ENCODE measurements at places on chromosomes 1 and 21.

DNA sequence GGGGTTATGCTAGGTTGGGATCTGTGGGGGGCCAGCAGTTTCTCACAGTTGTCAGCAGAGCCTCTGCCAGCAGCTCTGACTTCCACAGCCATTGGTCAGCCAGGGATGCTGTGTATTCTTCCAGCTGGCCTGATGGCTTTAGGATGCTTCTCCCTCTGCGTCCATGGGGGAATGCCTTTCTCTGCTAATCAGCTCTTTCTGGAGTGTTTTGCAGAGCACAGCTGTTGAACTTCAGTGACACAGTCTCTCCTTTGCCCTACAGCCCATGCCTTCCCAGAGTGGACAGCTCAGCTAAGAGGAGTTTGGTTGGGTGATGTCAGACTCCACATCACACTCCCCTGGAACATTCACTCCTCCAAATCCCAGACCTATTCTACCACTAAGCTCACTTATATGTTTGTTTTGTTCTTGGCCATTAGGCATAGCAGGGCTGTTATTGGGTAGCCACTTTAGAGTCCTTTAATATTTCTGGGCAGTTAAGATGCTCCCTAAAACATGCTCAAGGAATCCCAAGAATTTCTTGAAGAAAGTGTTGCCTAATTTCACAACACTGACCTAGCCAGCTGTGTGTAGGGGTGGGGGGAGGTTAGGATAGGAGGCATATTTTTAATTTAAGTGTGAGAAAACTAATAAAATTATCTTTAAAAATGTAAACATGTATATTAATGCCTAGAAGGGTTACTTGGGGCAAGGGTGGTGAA lies 75.3 kb upstream of the KIAA0040 start:
- no peak for DNase-seq

GRCh38 chr21:43902441-43902840 lies 37.4 kb downstream of the AGPAT3 start:
- DNase-seq = no peak

DNA sequence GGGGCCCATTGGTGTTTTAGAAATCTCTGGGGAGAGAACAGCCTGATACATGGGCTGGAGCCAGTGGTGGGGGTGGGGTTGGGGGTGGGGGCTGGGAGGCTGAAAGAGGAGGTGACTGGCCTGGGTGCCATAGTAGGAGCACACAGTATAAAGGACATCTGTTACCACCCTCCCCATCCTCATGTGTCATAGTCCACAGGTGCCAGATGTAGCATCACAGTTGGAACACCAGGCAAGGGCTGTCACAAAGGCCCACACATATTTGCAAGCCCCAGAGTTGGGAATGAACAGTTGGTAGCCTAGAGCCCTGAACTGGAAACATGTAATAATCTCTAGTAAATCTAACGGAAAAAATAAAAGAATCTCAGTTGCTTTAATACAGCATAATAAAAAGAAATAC lies 55.1 kb upstream of the CR2 start:
- no peak for DNase-seq

- DNase-seq = no peak
Observed at GRCh38 chr1:153397924-153398651, 7.2 kb upstream of the S100A8 start.

GRCh38 chr1:5645929-5646328 lies 346.3 kb downstream of the NPHP4 start:
- no peak for DNase-seq

- DNase-seq = no peak
Observed at GRCh38 chr21:41815652-41816582, 49.1 kb upstream of the RIPK4 start.

DNA sequence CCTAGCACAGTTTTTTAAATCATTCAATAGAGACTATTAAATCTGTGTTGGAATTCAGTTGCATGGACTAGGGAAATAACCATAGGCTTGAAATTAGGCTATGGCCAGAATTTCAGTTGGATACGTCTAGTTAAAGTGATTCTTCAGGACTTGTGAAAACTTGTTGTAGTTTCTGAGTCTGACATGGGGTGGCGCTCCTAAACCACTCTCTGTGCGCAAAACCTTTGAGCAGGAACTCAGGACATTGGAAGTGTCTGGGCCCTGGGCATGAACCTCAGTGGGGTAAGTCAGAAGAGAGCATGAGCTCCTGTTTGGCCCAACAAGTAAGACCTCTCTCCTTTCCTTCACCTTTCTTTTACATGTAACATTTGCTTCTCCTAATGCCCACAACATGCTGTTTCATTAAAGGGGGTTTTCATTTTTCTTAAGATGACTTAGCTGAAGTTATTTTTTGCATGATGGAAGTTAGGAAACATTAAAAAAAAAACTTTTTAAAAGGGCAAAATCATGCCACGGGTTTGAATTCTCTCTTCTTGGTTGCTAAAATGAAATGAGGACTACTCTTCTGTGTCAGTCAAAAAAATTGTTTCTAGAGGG lies 17.1 kb upstream of the CCDC190 start:
- DNase-seq = no peak

DNA sequence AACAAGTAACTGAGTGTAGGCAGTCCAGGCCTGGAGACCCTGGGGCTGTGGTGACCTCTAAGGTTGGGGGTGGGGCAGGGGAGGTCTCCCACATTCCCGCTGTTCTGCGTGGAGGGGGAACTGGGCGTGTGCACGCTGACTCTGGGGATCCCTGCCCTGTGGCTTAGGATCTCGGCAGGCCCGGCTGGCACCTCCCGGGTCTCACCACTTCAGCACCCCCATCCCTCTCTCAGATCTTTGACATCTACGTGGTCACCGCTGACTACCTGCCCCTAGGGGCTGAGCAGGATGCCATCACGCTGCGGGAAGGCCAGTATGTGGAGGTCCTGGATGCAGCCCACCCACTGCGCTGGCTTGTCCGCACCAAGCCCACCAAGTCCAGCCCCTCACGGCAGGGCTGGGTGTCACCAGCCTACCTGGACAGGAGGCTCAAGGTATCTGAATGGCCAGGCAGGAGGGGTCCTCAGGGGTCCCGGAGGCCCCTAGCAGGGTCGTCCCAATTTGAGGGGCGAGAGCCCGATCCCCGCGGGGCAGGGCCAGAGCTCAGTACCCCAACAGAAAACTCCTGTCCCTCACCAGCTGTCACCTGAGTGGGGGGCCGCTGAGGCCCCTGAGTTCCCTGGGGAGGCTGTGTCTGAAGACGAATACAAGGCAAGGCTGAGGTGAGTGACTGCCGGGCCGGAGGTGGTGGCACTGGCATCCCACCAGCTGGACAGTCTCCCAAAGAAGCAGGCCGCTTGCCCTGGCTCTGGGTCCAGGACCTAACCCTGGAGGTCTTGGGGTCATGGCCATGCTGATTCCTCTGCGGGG lies 68.7 kb downstream of the TRIM11 start:
- no peak for DNase-seq

GRCh38 chr1:30272277-30273020 lies 450.9 kb downstream of the MATN1 start:
- no peak for DNase-seq

DNA sequence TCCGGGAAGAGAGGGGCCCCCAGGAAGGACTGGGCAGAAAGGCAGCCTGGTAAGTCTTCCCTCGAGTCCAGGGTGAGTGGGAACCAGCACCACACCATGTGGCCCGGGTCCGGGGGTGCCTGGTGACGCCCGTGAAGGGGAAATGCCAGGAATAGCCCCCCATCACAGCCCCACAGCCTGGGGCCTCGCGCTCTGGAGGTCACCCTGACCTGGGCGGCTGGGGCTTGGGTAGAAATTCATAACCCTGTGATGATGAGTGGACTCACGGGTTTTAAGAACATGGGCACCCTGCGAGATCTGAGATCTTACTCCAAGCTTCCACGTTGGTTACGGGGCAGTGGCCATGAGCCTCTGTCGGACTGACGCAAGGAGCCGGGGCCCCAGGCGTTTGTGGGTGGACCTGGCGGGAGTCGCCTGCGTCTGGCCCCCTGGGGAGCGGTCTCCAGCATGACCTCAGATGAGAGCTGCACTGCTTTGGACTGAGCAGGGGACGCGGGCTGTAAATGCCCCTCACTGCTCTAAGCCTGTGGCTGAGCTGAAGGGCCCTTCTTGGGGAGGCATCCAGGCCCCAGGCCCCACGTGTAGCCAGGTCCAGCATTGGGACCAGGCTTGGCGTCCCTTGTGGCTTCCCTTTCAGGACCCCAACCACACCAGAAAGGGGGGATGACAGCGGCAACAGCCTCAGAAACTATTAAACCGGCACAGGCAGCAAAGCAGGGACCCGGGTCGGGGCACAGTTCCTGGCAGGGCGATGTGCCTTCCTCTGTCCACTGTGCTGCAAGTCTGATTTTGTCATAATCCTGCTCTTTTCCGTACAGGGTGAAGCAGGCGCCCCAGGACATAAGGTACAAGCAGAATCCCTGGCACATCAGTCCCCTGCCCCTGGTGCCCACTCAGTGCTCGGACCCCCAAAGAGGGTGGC lies 60.0 kb downstream of the SLC19A1 start:
- no peak for DNase-seq

DNA sequence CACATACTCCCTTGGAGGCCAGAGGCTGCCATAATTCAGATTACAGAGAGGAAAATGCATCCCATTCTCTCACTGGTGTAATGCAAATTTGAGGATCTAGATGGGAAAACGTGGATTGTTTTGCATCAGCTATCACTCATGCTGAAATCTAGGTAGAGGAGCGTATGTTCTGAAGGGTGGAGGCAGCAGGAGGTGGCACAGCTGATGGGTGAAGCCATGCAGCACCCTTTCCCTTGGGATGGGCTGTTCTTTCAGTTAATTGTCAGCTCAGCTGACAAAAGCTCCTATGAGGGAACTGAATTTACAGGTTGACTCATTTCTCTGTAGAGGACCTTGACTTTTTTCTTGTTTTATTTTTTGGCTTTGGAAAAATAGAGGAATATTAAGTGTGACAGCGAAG lies 41.8 kb downstream of the CAMTA1 start:
- DNase-seq = no peak

DNA sequence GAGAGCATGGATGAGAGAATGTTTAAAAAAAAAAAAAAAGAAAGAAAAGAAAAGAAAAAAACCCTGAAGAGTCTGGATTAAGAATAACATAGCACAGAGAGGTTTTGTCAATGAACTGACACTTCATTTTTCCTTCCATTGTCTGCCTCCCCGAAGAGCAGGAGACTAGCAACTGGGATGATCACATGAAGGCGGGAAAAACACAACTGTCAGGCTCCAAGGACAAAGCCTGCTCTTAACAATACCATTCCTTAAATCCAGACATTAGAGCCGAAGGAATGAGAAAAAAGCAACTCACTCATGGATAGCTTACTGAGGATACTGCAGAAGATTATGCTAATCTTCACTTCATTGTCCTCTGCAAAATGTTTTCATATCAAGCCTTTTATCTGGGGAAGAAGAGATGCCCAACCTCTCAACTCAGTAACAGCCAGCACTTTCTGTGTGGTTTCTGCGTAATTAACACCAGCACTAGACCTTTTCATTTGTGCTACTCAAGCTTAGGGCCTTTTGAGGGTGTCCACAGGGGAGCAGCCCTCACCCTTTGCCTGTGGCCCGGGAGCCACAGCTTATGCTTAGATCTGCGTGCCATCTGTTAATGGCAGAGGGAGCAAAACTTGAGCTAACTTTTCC lies 182.3 kb downstream of the BARHL2 start:
- DNase-seq = no peak

GRCh38 chr1:11990303-11991032 lies 10.2 kb downstream of the MFN2 start:
- DNase-seq = no peak

GRCh38 chr1:185353124-185353523 lies 36.1 kb upstream of the IVNS1ABP start:
- DNase-seq = no peak

DNA sequence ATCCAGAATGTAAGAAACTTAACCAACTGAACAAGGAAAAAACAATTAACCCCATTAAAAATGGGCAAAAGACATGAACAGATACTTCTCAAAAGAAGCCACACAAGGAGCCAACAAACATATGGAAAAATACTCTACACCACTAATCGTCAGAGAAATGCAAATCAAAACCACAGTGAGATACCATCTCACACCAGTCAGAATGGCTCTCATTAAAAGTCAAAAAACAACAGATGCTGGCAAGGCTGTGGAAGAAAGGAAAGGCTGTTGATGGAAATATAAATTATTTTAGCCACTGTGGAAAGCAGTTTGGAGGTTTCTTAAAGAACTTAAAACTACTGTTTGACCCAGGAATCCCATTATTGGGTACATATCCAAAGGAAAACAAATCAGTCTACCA lies 51.2 kb downstream of the RGS4 start:
- DNase-seq = no peak

DNA sequence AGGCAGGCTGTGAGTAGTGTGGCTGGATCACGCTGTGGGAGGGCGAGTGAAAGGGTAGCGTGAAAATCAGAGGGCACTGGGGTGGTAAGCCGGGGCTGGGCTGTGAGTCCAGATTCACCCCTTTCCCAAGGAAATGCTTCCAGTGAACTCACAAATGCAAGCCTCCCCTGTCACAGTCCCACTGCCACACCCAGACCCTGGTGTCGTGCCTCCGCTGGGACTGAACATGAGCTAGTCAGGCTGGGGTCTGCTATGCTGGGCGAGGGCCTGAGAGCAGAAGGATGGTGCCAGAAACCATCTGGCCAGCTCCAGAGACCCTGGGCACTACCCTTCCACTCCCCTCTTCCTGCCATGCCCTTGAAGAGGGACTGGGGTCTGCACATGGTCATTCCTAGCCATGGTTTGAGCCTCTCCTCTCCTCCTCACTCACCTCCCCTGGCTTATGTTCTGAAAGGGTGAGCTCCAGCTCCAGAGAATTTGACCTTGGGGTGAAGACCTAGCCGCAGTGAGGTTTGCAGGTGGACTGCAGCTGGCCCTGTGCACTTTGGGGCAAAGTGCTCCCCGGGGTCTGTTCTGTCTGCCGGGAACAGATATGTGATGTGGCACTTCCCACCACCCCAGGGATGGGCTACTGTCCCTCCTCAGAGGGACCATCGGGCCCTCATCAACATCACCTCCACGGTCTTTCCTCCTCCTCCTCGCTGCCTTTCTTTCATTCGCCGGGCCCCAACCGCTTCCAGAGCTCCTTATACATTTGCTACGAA lies 365.6 kb downstream of the RPS6KC1 start:
- no peak for DNase-seq

DNA sequence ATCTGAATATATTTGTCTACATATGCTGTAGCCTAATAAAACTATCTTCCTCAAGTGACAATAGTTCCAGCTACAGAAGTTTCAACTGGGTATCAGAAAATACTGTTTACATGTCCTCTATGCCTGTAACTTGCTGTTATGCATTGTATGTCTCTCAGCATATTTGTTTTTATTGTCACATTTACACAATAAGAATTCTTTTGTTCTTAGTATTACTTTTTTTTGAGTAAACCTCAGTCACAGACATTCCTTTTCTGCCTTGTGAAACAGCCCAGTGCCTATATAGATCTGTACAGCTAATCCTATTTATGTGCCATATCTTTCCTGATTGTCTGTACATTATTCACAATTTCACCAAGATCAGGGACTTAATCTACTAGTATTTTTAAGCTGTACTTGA lies 565.2 kb downstream of the NEGR1 start:
- DNase-seq = no peak

DNA sequence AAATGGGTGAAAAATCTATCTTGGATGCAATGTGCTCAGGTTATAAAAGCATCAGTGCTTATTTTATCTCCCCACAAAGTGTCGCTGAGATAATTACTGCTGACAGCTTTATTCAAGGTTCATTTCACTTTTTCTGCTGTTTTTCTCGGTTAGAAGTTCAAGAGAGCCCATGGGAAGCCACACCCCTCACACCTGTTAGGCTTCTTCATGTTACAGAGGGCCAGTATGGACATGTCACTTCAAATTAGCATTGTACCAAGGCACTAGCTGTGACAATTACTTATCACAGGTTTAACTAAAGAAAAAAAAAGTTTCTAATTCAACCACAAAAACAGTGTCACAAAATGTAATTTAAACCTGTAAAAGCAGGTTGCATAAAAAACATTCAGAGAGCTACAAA lies 187.3 kb upstream of the DMRTA2 start:
- no peak for DNase-seq

GRCh38 chr1:59154401-59154800 lies 142.5 kb upstream of the FGGY start:
- DNase-seq = no peak
